Hematopoietic multipotent progenitor cell treated with erythropoietin and hydrocortisone succinate and interleukin-3 and kit ligand, for 8 days (in vitro differentiated cells): ENCODE measurements at places on chromosomes 1 and 21.

GRCh38 chr1:215226757-215227156 lies 144.2 kb downstream of the KCNK2 start:
- no peak for DNase-seq

- no peak for DNase-seq
Measured at GRCh38 chr1:220827445-220828178, 40.9 kb downstream of the MTARC1 start.

- no peak for DNase-seq
Measured at GRCh38 chr1:30315185-30315960, 408.0 kb downstream of the MATN1 start.

- no peak for DNase-seq
Measured at GRCh38 chr1:25116832-25117231, 115.5 kb downstream of the SYF2 start.

DNA sequence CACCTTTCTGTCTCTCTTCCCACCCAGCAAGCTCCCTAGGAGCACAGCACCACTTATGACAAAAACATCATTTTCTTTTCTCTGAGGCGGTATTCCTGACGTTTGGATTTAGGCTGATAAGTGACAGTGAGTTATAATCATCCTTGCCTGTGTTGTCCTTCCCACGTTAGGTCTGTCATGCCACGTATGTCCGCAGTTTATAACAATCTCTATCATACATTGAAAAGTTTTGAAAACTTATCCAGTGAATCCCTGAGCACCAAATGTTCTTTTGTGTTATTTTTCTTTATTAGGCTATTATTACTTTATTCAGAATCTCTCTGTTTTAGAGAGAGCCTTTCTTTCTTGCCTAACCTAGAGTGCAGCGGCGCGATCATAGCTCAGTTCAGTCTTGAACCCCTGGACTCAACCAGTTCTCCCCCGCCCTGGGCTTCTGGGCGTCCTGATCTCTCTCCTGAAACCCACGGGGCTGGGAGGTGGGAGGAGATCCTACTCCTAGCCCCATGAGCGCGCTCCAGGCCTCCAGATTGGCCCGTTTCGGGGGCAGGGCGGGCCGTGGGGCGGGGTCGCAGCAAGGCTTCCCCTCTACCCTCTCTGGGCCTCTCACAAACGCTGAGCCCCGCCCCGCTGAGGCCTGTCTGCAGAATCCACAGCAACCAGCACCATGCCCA lies at the start of gene GSTM2:
TSS of gene GSTM2 (plus strand) at position 606 of the 671 bp plus-strand sequence. CDS start at position 665, 59 bp downstream.
- peak; percentile 90 for DNase-seq

- DNase-seq: no peak
Measured at GRCh38 chr1:37299216-37299615, 175.2 kb upstream of the ZC3H12A start.

DNA sequence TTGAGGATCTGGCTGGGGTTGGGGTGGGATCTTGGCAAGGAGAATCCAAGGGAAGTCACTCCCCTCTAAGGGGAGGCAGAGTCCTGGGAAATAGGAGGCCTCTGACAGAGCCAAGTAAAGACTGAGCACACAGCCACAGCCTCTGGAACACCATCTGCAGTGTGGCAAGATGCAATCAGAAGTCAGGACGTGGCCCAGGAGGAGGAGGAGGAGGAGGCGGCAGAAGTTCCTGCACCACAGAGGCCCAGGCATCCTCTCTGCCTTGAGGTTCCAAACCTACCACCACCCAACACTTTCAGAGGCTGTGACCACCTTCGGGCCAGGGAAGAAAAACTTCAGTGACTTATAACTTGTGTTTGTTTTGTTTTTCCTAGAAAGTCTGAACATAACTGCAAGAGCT lies 23.7 kb upstream of the KCNE2 start:
- no peak for DNase-seq

- DNase-seq: peak; percentile 100
Measured at GRCh38 chr1:231053493-231054162, 13.6 kb upstream of the FAM89A start.
